ENCODE measurements at places on chromosomes 3 and 15.

GRCh38 chr15:58433597-58434333 lies 2.0 kb downstream of the LIPC start:
- no peak for DNase-seq

DNA sequence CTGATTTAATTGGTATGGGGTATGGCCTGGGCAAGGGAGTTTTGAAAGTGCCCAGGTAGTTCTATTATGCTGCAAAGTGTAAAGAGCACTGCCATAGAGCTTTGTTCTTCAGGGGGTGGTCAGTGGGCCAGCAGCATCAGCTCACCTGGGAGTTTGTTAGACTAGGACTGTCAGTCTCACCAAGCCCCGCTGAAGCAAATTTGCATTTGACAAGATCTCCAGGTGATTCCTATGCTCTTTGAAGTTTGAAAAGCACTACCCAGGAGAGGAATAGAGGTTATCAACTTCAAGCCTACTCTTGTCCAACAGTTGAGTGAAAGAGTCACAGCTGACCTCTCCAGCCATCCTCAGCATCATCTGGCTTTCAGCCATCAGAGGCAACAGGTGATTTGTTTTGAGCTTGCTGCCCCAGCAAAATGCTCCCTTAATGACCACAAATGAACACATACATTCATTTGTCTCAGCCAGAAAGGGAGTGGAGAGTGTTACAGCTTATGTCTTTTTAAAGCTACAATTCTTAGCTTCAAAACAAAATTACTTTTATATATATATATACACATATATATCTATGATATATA lies 8.0 kb downstream of the ZSCAN2 start:
- DNase-seq = no peak

DNA sequence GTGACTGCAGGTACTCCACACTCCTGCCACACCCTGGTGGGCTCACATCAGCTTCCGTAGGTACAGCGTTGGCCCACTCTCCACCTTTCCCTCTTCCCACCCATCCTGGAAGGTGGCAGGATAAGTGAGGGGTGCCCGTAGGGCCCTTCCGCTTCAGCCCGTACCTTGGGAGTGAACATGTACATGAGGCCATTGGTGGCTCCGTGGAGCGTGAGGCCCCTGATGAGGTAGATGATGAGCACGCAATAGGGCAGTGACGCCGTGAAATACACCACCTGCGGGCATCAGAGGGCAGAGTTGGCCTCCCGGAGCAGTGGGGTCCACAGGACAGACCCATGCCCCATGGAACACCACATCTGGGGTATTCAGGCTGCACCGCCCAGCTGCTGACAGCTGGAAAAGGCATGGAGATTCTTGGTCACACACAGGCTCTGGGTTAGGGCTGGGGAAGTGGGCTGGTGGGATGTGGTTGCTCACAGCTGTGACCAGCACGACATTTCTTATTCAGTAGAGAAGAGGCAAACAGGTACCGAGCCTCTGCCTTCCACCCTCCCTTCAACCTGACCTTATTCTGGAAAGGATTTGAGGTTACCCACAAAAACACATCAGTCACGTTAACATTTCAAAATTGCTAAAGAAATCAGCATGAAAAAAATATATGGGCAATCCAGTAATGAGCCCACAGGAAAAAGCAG lies 23.8 kb downstream of the SLC6A20 start:
- peak; percentile 25 for DNase-seq

DNA sequence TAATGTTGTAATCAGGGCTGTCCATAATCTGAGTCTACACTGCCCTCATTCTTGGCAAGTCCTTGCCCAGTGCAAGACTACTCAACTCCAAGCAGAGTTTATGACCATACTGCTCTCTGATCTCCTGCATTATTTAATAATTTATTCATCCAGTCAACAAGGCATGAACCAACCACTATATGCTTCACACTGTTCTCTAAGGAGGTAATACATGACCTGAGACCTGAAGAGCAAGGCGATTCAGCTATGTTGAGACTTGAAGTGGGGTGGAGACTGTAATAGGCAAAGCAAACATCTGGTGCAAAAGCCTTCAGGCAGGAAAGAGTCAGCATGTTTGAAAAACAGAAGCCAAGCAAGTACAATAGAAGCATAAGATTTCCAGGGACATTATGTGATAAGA lies 1362.8 kb downstream of the ROBO2 start:
- DNase-seq = no peak

- no peak for DNase-seq
Observed at GRCh38 chr3:147875498-147875897, 466.3 kb downstream of the ZIC1 start.

DNA sequence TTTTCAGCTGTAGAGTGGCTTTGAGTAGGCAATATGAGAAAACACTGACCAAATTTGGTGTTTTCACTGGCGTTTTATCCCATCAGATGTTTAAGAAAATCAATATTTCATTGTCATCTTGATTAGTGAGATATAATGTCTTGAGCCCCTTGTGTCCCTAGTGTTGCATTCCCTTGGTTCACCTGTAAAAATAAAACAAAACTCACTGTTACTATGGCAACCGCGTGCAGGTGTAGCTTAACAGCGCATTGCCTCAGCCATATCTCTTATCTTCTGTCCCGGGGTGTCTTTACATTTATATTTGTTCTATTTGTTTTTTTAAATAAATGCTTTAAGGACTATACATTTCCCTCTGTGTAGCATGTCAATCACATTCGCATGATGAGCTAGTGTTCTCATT lies 551.6 kb downstream of the ZIC1 start:
- DNase-seq = no peak

GRCh38 chr15:83283813-83284558 lies 478 bp downstream of the BNC1 start:
- DNase-seq = peak; percentile 8

DNA sequence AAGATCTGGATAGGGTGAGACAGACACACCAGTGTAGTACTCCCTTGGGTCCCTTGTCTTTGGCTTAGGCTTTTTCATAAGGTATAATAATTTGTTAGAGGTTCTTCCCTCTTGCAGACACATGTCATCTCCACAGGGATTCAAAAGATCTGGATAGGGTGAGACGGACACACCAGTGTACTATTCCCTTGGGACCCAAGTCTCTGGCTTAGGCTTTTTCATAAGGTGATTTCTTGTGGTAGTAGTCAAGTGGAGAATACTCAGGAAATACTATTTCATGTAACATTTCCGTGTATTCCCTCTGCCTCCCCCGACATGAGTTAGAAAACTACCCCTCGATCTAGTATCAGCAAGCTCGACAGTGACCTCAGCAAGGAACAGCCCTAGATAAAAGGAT lies 954 bp upstream of the MAPKBP1 start:
- no peak for DNase-seq

- DNase-seq = no peak
Observed at GRCh38 chr3:55518451-55518850, 31.3 kb upstream of the WNT5A start.

DNA sequence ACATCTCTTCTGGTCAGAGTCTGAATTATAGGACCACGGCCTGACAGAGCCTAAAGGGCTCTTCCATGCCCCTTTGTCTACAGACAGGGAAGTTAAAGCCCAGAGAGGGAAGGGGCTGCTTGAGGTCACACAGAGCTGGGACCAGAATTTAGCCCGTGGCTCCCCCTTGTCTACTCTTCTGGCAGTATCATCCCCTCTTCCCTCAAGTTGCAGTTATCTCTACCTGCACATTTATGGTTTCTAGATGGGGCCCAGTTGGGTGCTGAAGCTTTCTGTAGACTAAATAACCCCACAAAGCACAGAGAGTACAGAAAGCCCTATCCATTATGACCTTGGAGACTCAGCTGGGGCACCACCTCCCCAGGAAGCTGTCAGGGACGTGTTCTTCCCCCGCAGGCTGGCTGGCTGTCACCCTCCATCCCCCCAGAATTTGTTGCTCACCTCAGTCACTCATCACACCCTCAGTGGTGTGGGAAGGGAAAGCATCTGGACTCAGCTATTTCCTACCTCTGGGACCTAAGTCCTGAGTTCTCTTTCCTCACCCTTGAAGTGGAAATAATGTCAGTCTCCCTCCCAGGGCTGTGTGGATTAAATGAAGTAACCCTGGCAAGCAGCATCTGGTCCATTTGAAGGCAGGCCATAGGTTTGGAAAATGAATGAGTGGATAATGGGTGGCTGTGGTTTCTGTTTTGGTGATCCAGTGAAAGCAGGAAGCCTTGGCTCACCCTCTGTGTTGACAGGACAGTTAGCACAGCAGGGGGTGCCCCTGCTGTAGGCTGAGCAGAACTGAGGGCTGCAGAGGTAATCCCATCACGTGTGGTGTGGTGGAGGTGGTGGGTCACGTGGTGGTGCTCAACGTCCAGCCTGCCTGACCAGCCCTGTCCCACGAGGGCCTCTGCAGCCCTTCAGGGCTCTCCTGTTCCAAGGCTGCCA lies 16.3 kb downstream of the ACOX2 start:
- no peak for DNase-seq

- DNase-seq = no peak
Observed at GRCh38 chr3:100144255-100144866, 30.1 kb upstream of the FILIP1L start.

GRCh38 chr15:55916666-55917409 lies 76.6 kb downstream of the NEDD4 start:
- DNase-seq = no peak

DNA sequence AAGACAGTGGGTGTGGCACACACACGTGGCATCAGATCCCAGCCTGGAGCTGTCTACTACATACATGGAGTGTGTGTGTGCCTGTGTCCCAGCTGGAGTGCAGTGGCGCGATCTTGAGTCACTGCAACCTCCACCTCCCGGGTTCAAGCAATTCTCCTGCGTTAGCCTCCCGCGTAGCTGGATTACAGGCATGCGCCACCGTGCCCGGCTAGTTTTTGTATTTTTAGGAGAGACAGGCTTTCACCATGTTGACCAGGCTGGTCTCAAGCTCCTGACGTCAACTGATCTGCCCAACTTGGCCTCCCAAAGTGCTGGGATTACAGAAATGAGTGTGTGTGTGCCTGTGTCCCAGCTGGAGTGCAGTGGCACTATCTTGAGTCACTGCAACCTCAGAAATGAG lies 108.8 kb downstream of the IL12A start:
- DNase-seq = no peak

- DNase-seq = no peak
Observed at GRCh38 chr3:53188136-53188685, 27.2 kb downstream of the PRKCD start.

DNA sequence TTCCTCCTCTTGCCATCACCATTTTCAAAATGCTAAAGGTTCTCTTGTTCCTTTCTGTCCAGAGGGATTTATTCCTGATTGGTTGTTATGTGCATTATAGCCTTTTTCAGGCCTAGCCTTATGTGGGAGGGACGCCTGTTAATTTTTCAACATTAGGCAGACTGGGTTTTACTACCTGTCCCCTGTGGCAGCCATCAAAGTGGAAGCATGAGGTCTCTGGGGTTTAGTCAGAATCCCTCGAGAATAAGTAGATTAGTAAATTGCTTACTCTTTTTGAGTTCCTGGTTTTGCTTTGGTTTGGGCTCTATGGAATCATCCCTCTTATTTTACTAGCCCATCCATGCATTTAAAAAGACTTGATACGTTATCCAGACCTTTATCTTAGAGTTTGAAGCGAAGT lies 32.4 kb downstream of the PAK2 start:
- DNase-seq = no peak

DNA sequence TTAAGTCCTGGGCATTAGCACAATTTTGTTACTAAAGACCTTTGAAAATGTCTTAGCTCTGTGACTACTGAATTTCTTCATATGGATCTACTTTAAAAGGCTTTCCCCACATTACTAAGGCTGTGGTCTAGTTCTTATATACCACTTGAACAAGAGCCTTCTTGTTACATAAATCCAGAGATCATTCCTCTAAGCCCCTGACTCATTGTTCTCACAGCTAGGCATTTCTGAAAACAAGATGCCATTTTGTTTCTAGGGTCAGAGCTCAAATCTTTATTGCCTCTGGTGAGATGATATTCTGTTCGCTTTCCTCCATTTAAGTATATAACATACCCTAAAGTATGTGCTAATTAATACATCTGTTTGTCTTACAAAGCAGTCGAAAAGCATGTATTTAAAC lies 29.8 kb upstream of the LPP start:
- no peak for DNase-seq

DNA sequence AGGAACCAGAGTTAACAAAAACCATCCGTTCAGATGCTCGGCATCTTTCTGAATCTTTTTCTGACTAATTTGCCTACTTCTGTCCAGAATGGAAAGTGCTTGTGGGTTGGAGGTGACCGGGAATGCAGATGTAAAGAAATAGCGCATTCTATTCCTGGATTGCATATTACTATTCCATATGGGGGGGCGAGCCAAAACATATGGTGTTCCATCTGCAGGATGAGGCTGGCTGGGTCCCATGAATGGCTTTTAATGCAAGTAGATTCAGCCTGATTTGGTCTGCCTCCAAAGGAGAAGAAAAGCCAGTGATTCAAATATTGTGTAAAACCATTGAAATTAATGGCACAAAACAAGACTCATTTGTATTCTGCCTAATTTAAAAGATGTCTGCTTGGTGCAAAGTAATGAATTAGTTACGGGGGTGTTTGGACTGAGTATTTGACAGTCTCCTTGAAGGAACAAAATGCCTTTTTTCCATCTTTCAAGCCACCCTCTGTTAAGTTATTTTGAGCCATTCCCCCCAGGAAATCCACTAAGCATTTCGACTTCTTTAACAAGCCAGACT lies 99.0 kb downstream of the ST8SIA2 start:
- DNase-seq = no peak

DNA sequence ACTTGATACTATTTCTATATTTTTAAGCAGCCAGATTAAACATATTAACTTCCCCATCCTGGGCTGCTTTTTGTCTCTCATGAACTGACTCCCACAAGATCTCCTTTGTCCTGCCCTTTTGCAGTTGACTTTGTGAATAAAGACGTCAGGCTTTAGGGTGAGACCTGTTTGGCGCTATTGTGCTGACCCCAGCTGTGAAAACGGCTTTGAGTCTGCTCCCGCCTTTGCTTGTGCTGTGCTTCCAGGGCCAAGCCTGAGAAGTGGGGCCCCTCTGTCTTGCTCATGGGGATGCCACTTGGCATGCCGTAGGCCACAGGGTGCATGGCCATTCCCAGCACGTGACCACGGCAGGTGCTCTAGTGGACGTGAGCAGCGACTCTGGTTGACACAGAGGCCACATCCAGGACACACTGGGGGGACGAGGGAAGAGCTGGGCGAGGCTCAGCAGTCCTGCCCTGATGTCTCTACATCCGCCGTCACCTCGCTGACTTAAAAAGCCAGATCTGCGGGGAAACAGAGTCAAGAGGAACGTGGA lies 268.9 kb upstream of the LYSMD4 start:
- no peak for DNase-seq
